ENCODE measurements at places on chromosomes 1 and 21. TPM values are rescaled to one million over a fixed set of nuclear protein-coding genes. Genes with fewer than 3 reads are reported as not detected.

DNA sequence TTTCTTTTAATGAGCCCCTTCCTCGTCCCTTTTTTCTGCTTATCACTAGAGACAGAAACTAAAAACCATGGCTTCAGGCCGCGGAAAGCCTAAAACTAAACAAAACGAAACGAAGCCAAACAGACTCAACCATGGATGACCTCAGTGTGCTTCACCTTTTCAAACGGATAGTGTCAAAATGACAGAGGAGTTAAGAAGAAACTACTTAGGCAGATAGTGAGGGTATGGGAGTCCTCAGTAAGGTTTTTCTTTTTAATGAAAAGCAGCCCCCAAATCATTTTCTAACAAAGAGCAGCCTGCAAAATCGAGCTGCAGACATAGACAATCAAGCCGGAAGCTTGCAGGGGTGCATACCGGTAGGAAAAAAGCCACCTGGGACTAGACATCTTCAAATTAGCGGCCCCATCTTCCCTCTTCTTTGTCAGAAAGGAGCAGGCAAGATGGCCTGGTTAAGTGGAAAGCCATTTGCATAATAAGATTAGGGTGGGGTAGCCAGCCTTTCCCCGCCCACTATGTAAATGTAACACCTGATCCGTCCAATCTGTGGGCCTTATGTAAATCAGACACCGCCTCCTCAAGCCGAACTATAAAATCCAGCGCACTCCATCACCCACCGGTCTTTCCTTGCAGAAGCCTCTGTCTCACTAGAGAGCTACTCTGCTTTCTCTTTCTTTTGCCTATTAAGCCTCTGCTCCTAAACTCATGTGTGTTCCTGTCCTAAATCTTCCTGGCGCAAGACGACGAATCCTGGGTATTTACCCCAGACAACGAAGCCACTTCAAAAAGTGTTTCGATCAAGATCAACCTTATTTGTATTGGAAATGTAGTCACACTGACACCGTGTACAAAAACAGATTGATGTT lies 6.2 kb upstream of the ERO1B start:
- no peak for DNase-seq

DNA sequence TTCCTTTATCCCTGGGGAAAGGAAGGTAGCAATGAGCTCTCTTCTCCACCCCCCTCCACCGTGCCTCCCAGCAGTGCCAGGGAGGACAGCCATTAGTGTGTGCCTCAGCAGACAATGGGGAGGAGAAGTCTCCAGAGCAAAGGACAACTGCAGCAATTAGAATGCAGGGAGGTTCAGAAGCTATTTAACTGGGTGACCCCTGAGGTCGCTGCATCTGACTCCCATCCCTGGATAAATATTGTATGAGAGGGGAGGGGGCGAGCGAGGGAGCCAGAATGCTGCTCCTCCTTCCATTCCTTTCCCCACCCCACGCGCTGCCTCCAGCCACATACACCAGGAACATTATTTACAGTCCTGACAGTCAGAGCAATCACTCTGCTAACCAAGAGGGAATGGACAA lies 59.0 kb downstream of the ERI3 start:
- DNase-seq, result no peak

EEIG2 gene
- total RNA-seq, result 34.9 TPM

DNA sequence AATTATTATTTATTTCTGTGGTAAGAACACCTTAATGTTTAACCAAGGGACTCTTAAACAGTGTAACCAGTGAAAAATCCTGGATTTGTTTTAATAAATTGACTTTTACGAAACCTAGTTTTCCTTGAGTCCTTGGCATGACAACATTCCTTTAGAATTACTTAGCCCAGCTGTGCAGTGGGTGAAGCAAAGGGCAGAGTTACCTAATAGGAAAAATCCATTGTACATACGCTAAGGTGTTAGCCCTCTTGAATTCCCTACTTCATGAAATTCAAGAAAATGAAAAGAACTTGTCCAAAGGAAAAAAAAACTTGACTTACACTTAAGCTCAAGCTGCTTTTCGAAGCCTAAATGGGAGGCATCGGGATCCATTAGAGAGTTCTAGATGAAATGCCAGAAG lies 852.0 kb upstream of the ADAMTS5 start:
- DNase-seq, result no peak

DNA sequence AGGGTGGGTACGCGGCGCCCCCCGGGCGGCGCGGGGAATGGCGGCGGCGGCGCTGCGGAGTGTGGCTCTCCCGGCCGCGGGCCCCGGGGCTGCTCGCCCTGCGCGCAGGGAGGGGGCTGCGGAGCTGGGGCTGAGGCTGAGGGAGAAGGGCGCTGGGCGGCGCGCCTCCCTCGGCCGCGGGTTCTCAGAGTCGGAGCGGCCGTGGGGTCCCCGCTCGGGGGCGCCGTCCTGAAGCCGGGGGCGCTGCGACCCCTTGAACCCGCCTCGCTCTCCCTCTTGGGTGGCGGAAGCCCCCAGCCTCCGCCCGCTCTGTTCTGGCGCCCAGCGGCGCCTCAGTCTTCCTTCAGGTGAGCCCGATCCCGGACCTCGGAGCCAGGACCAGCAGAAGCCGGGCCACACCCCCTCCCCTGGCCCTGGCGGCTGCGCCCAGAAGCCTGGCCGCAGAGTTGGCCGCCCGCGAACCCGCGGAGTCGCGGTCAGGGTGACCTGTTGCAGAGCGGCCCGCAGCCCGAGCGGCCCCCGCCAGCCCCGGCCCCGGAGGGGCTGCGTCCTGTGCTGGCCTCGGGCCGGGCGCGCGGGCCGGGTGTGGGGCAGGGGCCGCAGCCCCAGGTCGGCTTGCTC lies 532 bp downstream of the RALGPS2 start:
- DNase-seq, result peak; percentile 84

CR1L gene
- not detected for total RNA-seq

DNA sequence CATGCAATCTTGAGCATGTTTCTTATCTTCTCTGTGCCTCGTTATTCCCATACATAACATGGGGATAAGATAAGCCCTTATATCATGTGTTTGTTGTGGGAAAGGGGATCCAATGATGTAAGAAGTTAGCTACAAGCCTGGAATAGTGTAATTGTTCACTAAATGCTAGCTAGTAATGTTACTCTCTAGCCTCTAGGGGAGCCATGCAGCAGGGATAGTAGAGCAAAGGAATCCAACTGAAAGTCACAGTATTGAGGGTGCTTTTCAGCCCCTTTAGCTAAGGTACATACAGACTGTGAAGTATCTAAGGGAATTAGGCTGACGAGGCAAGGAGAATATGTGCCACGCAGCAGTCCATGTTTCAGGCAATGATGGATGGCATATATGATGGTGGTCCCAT lies 46.9 kb downstream of the IL23R start:
- no peak for DNase-seq

- DNase-seq, result peak; percentile 45
These were observed 64.9 kb upstream of the DMRTB1 start for GRCh38 chr1:53394306-53394705.

GRCh38 chr1:76951153-76951552 lies 83.9 kb downstream of the ST6GALNAC5 start:
- no peak for DNase-seq

- no peak for DNase-seq
These were observed 30.5 kb downstream of the ZCCHC17 start for GRCh38 chr1:31327381-31327780.

- DNase-seq, result peak; percentile 25
These were observed 29.1 kb downstream of the TRPM2 start for GRCh38 chr21:44382536-44382935.

DNA sequence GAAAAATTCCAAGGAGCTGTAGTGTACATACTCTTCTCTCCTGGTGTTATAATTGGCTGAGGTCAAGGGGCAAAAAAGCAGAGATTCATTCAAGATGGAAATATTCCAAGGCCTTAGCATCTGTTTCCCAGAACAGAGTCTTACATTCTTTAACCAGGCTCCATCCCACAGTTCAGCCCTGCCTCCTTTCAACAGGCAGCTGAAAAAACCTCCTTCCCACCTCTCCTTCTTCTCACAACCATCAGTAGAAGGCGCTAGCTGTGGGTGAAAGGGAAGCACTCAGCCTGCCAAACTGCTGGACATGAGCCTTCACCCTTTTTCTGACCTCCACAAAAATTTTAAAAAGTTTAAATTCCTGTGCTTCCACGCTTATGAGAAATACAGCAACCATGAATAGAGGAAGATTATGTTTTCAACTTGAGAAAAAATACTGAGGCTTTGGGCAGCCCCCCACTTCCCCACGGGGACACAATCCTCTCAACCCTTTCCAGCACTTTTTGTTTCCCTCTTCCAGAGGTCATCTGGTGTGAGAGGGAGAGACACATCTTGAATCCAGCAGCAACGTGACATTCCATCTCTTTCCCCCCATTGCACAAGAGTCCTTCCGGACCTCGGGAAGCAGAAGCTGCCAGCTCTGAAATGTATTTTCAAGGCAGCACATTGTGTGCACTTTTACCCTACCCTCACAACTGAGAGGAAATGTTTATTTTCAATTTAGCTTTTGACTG lies 43.2 kb upstream of the FMO2 start:
- no peak for DNase-seq

GRCh38 chr1:57599236-57599994 lies 175.6 kb upstream of the DAB1 start:
- no peak for DNase-seq

GRCh38 chr1:116380499-116381242 lies 7.6 kb downstream of the ATP1A1 start:
- DNase-seq, result no peak

DNA sequence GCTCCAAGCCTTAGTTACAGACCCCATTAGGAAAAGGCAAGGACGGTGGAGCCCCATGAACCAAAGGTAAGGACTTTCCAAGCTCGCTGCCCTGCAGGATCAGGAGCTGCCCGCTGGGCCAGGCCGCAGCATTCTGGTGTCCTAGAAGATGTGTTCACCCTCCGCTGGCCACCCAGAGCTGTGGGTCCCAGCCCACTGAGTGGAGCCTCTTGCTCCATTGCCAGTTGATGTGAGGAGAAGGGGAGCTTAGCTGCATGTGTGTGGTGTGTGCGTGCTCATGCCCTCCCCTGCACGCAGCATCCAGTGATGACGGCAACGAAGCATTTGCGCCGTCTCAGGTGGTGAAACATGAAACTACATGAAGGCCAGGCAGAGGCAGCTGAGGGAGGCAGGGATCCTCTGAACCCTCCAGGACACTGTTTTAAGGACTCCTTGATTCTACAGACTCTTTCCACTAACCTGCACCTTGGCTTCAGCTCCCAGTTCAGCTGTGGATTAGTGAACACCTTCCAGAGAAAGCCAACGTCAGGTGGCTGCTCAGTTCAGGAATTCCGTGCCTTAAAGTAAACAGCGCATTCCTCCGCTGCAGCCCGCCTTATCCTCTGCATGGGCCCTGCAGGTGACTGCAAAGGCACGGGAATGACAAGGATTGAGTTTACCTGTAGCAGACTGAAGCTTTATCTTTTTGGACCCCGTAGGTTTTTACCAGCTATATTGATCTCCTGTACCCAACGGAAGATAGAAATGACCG lies 48.7 kb downstream of the SMYD2 start:
- DNase-seq, result no peak

All from aorta (tissue), 5 donors.